ENCODE measurements at places on chromosomes 5 and 9.

- no peak for DNase-seq
Observed at GRCh38 chr5:149387081-149387631, 8.1 kb upstream of the IL17B start.

DNA sequence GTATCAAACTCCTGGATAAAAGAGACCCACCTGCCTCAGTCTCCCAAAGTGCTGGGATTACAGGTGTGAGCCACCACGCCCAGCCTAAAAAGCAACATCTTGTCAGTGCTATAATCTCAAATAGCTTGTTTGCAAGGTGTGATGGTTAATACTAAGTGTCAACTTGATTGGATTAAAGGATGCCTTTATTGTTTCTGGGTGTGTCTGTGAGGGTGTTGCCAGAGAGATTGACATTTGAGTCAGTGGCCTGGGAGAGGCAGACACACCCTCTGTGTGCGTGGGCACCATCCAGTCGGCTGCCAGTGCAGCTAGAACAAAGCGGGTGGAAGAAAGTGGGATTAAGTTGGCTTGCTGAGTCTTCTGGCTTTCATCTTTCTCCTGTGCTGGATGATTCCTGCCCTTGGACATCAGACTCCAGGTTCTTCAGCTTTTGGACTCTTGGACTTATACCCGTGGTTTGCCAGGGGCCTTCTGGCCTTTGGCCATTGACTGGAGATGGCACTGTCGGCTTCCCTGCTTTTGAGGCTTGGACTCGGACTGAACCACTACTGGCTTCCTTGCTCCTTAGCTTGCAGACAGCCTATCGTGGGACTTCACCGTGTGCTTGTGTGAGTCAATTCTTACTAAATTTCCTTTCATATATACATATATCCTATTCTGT, 28.1 kb downstream of the TARS1 start:
- no peak for DNase-seq

DNA sequence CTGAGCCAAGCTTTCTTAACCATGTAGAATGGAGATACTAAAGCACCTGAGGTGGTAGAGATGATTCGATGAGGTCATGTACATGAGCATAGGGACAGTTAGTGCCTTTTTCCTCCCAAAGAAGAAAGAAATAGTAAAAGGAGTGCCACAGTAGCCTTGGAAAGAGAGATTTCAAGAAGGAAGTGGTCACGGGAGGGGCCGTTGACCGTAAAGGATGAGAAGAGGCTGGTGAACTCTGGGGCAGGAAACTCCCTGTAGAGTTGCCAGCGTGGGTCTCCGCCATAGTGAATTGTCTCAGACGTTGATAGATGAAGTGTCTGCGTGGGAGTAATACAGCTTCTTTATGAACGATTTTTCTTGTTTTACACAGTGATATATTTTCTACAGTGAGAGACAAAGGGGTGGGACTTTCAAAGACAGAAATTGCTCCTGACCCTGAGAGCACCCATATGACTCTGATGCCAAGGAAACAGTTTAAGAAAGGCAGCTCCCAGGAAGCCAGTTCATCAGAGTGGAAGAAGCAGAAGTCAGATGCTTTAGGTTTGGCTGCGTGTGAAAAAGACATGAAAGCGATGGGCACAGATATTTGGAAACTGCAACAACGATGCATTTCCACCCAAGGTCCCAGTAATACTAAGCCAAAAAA, 41.3 kb downstream of the UGCG start:
- DNase-seq: peak; percentile 24

DNA sequence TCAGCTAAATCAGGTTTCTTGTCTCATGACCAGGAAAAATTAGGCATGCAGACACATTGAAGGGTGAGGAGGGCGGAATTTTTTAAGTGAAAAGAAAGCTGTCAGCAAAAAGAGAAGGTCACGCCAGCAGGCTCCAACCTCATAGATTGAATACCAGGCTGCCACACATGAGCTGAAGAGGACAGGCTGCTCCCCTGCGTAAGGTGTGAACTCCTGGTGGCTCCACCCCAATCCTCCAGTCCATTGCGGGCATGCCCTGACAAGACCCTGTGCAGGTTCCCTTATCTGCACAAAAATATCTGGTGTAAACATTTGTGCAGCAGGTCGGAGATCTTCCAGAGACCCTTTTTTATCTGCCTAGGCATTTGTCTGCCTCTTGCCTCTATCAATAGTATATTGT, 22.9 kb upstream of the TEX10 start:
- DNase-seq: no peak

GRCh38 chr5:56185768-56186311, 47.3 kb downstream of the ANKRD55 start:
- DNase-seq: no peak

DNA sequence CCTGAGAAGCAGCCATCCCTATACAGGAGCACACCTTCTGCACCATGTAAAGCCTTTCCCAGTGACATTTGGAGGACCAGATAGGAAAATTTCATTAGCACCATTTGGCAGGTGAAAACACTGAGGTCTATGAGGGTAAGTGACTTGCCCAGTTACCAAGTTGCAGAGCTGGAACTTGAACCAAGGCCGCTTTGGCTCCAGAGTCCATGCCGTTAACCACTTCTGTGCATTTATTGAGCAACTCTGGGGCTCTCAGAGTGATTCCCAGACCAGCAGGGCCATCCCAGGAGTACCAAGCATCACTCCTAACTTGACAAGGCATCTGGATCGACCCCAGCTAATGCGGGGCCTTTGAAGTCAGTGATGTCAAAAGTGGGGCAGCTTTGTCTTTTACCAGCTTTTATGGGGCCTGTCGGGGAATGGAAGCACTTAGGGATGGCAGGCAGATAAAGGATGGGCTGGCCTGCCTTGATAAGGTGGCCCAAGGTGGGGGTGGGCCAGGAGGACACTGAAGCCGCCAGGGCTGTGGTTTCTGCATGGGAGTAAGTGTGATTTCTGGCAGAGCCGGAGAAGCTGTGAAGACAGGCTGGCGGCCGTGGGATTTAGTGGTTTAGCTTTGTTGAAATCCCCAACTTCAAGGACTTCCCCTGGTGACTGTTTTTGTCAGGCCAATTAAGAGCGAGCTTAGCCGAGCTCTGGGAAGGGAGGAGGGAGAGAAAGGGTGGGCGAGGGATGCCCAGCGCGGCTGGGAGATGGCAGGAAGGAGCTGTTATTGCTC, 127.3 kb downstream of the MACROH2A1 start:
- DNase-seq: no peak

GRCh38 chr9:105967797-105968196, 273.5 kb downstream of the TMEM38B start:
- DNase-seq: no peak

- no peak for DNase-seq
Observed at GRCh38 chr9:33437205-33437604, 10.2 kb downstream of the AQP3 start.
